GM04503 (cell line): ENCODE measurements at places on chromosomes 3 and 15.

DNA sequence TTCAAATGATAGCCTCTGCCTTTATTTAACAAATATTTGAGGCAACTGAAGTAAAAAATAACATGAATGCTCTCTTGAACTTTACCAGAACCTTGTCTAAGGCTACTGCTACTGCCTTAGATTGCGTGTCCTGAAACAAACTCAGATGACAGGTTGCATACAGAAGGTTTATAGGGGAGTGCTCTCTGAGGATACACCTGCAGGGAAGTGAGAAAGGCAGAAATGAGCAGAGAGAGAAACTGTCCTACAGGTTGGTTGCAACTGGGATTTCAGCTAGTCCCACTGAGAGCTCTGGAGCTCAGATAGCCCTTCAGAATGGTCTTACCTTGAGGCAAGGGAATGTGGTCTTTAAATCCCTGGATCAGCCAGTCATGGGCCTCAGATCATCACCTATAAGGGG is 165.5 kb downstream of the IL5RA start:
- DNase-seq = no peak

- DNase-seq = no peak
These were observed 112.5 kb upstream of the MLF1 start for GRCh38 chr3:158458464-158458863.

DNA sequence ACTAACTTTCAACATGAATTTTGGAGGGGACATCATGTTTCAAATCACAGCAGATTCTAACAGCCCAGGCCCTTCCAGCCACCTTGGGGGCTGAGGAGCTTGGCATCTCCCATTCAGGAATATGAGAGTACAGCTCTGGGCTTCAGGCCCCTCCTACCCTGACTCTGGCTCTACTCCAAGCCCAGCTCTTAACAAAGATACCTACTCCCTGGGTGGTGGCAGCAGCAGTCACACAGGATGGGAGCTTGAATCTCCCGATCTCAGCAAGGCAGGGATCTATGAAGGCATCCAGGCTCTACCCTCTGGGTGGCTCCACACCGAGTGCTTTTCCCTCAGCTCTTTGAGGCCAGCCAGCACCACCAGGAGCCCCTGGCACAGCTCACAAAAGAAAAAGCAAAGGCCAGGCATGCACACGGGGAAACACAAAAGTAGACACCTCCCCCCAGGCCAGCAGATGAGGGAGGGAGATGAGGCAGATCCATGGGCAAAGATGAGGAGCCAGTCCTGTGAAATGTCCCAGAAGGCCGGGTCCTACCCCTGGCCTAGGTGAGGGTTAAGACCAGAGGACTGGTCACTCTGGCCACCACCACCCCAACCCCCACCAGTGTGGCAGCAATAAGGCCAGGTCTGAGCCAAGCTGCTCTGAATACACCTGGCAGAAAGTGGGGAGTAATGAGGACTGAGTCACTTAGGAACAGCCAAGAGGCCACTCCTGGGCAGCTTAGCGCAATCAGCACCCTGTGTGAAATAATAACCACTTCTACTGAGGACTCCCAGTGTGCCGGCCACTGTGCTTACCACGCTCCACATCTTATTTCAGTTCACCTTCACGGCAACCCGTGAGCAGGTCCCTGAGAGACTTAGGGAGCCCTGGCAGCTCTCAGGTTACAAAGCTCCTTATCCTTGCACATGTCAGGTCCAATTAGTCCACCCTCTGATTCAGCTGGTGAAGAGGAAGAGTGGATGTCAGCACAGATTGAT is 24.3 kb downstream of the PLA2G4F start:
- no peak for DNase-seq

DNA sequence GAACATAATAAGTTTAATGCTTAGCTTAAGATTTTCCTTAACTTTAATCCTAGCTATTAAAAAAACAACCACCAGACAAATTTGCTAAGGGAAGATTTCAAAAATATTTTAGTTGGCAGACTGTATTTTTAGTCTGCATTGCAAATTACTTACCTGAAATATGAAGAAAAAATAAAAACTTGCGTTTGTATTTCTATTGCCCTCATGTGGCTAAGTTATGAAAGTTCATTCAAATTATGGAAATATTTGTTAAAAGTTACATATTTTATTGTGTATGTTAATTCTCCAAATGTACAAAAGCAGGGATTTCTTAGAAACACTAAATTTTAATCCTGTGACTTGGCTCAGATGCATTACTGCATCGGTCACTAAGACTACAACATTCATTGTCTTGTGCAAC is 15.0 kb downstream of the GTF2A2 start:
- DNase-seq = no peak

DNA sequence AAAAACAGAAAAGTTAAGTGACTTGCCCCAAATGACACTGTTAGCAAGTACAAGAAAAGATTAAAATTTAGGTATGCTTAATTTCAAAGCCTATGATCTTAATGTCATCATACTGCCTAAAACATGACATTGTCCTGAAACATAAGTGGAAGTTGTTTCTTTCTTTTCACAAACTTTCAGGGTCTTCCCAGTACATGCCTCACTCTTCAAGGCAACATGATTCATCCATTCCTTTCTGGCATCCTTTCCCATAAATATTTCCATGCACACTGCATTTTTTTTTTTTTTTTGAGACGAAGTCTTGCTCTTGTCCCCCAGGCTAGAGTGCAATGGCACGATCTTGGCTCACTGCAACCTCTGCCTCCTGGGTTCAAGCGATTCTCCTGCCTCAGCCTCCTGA is 42.5 kb upstream of the KPNA4 start:
- DNase-seq = no peak

GRCh38 chr3:150238995-150239619 is 169.0 kb upstream of the TSC22D2 start:
- DNase-seq = no peak
